ENCODE measurements at places on chromosomes 3 and 15. TPM values are rescaled to one million over a fixed set of nuclear protein-coding genes. Genes with fewer than 3 reads are reported as not detected.

GRCh38 chr15:89101302-89102193 is 13.3 kb downstream of the ABHD2 start:
- no peak for DNase-seq

GRCh38 chr15:42102646-42103235 is 8.4 kb upstream of the PLA2G4D start:
- no peak for DNase-seq

DNA sequence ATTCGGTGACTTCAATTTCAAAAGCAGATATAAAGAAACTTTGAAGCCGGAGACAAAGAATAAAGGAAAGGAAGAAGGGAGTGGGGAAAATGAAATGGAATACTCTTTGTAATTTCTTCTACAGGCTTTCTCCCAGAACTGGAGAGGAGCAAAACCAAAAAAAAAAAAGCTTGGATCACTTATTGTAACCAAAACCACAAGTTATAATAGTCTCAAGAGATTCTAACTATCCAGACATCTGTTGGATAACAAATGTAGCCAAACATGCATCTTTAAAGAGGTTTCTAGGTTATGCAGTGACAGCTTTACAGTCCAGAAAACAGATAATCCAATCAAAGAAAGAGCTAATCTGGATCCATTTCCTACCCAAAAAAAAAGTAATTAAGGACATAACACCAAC is 36.2 kb downstream of the VGLL3 start:
- no peak for DNase-seq

GRCh38 chr3:73591286-73591800 is 33.4 kb downstream of the PDZRN3 start:
- DNase-seq = no peak

- no peak for DNase-seq
These were observed 45.9 kb upstream of the CP start for GRCh38 chr3:149267565-149267964.

- no peak for DNase-seq
These were observed 42.3 kb upstream of the ADPGK start for GRCh38 chr15:72825829-72826228.

- no peak for DNase-seq
These were observed 928.7 kb downstream of the DIPK2A start for GRCh38 chr3:144900366-144900765.

DNA sequence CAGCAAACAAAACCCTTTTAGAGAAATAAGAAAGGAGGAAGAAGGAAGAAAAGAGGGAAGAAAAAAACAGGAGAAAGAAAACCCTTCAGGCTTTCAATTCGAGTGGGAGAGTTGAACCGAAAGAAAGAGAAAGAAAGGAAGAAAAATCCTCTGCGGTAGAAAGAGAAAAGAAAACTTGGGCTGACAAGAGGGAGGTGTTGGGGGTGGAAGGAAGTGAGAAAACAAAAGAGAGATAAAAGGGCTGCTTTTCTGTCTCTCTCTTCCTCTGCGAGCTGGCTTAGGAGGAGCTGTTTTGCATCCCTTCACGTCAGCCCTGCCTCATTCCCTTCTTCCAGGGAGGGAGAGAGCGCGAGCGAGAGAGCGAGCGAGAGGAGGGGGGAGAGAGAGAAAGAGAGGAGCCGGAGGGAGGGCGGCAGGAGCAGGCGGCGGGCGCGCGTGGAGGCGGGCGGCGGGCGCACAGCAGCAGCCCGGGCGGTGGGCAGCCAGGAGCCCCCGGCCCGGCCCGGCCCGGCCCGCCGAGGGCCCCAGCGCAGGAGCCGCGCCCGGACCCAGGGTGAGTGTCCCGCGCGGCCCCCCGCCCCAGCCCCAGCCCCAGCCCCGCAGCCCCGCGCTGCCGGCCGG is at the start of gene ZNF710:
Gene ZNF710 (plus strand): TSS at position 263 of the 621 bp plus-strand sequence. CDS start 65,814 bp downstream, outside the sequence.
- peak; percentile 25 for DNase-seq

Gene LRCH3
- 68.1 TPM for total RNA-seq

- no peak for DNase-seq
These were observed 4.0 kb downstream of the PARP3 start for GRCh38 chr3:51945926-51946705.

Gene MORC1
- total RNA-seq = not detected

DNA sequence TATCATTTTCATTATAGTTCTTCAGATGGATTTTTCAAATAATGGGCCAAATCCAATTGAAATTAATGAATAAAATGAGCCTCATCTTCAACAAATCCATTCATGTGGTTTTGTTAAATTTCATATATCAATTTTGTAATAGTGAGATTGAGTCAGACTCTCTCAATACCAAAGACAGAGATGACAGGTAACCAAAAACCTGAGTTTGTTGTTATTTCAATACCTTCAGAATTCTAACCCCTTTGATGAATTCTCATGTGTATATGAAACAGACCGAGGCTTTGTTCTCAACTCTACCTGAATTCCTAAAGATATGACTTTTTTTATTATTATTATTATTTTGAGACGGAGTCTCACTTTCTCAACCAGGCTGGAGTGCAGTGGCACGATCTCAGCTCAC is 92.8 kb downstream of the FOXP1 start:
- no peak for DNase-seq

DNA sequence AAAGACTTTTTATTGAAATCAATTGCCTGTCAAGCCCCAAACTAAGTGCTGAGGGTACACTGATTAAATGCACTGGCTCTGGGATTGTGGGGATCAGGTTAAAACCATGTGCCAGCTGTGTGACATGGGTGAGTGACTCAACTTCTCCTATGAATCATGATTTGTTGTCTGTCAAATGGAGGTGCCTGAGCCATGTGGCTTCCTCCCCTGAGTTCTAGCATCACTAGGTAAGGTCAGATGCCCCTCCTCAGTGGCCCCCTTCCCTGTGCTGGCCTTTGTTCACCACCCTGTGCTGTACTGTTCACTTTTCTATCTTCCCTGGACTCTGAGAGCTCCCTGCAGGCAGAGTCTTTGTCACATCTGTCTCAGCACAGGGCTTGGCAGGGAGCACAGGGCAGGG is 43.6 kb upstream of the ATP2B2 start:
- peak; percentile 54 for DNase-seq

Gene RETNLB
- total RNA-seq = not detected

Data from activated T-cell treated with anti-CD3 and anti-CD28 coated beads, Interleukin-2, amount 50 U/mL, for 72 hours (primary cell).